ENCODE measurements at places on chromosomes 16 and 17. TPM values are rescaled to one million over a fixed set of nuclear protein-coding genes. Genes with fewer than 3 reads are reported as not detected.
A peak's percentile ranks its signal among the peaks of the same experiment; 100 is the strongest.

DNA sequence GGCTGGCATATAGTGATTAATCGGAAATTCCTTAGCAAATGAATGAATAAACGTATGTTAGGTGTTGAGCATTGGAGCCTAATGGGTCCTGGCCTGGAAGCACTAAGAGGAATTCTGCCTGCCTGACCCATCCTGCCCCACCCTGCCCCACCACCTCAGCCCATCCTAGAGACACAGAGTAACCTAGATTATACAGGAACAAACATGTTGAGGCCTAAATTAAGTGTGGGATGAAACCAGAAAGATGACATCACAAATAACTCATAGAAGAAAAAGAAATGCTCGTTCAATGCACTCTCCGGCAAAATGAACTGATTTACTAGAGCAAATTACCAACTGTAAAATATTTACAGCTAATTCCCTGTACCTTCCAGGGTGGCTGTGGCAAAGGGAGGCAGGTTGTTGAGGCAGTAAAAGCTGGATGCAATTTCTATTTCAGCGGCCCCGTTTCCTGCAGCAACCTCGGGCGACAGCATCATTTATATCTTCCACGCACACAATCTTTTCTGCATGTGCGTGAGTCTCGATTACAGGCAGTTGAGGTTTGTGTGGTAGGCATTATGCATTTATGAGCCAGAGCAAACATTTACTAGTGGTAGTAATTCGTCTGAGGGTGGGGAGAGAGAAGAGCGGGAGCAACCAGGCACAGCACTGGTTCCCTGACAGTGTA, 417.2 kb downstream of the HS3ST4 start:
- no peaks in the 10 kb centered on the region for H3K4me1 ChIP-seq
- H3K4me3 ChIP-seq = no peak overlapping the region
- no peak overlapping the region for H3K27ac ChIP-seq
- no peak for DNase-seq
- no peaks in the 10 kb centered on the region for H3K27me3 ChIP-seq

The ZSCAN10 gene
- total RNA-seq = 0.07 TPM

DNA sequence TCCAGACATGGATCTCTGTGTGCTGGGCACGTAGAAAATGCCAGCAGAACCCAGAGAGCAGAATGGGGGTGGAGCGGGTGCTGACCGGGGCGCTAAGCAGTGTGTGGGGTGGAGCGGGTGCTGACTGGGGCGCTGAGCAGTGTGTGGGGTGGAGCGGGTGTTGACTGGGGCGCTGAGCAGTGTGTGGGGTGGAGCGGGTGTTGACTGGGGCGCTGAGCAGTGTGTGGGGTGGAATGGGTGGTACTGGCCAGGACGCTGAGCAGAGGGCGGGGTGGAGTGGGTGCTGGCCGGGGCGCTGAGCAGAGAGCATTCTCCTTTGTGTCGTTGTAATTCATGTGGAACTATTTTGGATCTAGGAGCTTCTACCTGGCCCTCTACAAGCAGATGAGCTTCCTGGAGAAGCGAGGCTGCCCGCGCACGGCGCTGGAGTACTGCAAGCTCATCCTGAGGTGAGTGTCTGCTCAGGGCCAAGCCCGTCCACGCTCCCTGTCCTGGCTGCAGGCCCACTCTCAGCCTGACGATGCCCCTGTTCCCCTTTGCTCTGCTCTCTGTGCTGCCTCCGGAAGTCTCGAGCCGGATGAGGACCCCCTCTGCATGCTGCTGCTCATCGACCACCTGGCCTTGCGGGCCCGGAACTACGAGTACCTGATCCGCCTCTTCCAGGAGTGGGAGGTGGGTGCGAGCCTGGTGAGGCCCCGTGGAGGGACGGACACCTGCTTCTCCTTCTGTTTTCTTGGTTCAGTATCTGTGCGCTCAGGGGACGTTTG, 20.3 kb upstream of the MC1R start:
- H3K27me3 ChIP-seq = no peaks in the 10 kb centered on the region
- no peak overlapping the region for H3K4me3 ChIP-seq
- no peaks in the 10 kb centered on the region for H3K4me1 ChIP-seq
- no peak for DNase-seq
- no peak overlapping the region for H3K27ac ChIP-seq
- peaks cover 31% of the 10 kb centered on the region for H3K36me3 ChIP-seq

DNA sequence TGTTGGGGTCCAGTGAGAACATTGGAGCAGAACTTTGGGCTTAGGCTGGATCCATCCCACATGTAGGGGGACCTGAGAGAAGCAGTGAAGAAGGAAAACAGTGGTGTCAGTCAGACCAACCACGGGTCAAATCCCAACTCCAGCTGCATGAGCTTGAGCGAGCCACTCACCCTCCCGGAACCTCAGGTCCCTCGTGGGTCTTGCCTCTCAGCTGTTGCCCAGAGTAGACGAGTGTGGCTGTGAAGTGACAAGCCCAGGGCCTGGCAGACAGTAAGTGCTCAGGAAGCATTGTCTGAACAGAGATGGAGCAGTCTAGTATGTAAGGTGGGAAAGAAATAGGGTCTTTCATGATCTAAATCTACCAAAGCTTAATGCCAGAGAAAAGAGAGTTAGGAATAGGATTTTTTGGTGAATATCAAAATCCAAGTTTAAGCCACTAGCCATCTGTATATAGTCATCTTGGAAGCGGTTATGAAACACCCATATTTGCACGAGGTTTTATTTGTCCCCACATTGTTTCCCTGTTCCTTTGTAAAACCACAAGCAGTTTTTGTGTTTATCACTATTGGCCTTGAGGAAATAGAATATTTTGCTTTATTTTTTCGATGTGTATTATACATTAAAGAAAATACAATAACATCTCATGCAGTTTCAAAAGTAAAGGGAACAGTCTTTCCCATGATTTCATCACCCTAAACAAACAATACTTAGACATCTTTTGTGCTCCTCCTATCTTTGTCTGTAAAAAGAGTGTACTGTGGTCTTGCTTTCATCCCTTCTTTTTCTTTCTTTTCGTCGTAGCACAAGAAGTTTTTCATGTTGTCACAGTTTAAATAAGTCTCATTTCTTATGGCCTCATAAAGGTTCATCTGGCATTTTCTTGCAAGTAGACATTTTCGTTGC, 112.0 kb downstream of the CLEC16A start:
- DNase-seq = no peak
- no peak overlapping the region for H3K4me3 ChIP-seq
- H3K36me3 ChIP-seq = peaks cover 42% of the 10 kb centered on the region
- H3K27ac ChIP-seq = peak overlapping the region; percentile 59

The DRC3 gene
- total RNA-seq = not detected

- no peaks in the 10 kb centered on the region for H3K27me3 ChIP-seq
- no peak overlapping the region for H3K4me3 ChIP-seq
- H3K27ac ChIP-seq = no peak overlapping the region
- H3K36me3 ChIP-seq = peaks cover 3% of the 10 kb centered on the region
These were observed 11.8 kb upstream of the SLC25A19 start for GRCh38 chr17:75301049-75301448.

The CCDC200 gene
- 0.47 TPM for total RNA-seq

GRCh38 chr16:13333336-13333735, 431.9 kb downstream of the SHISA9 start:
- H3K4me1 ChIP-seq = no peaks in the 10 kb centered on the region
- no peaks in the 10 kb centered on the region for H3K36me3 ChIP-seq
- DNase-seq = no peak
- H3K27me3 ChIP-seq = no peaks in the 10 kb centered on the region

The MARVELD3 gene
- total RNA-seq = not detected

The C17orf107 gene
- 1.8 TPM for total RNA-seq
